ENCODE measurements at places on chromosomes 16 and 17. TPM values are rescaled to one million over a fixed set of nuclear protein-coding genes. Genes with fewer than 3 reads are reported as not detected.

The VASN gene
- 0.32 TPM for total RNA-seq

The NEUROD2 gene
- not detected for total RNA-seq

The ACSM2B gene
- not detected for total RNA-seq

The ZP2 gene
- total RNA-seq, result not detected

The RAPGEFL1 gene
- total RNA-seq, result 2.9 TPM

The ZG16 gene
- total RNA-seq, result not detected

Measured in epithelial cell of umbilical artery (primary cell).